Activated CD4-positive, alpha-beta T cell treated with anti-CD3 and anti-CD28 coated beads, Interleukin-2, amount 10 ng/mL, durations not matched to agents 7 days and 5 days (primary cell): ENCODE measurements at places on chromosomes 6 and 20. TPM values are rescaled to one million over a fixed set of nuclear protein-coding genes. Genes with fewer than 3 reads are reported as not detected.

NEDD9 gene
- 47.7 TPM for total RNA-seq

ELOVL5 gene
- total RNA-seq: 124 TPM

TRPC4AP gene
- 49.4 TPM for total RNA-seq

PAK5 gene
- not detected for total RNA-seq

RAET1G gene
- total RNA-seq: not detected

GRCh38 chr20:62685781-62686555 is 22.7 kb upstream of the NTSR1 start:
- peak; percentile 39 for DNase-seq

GRCh38 chr20:58884966-58885365 is 32.5 kb downstream of the GNAS start:
- no peak for DNase-seq

DNA sequence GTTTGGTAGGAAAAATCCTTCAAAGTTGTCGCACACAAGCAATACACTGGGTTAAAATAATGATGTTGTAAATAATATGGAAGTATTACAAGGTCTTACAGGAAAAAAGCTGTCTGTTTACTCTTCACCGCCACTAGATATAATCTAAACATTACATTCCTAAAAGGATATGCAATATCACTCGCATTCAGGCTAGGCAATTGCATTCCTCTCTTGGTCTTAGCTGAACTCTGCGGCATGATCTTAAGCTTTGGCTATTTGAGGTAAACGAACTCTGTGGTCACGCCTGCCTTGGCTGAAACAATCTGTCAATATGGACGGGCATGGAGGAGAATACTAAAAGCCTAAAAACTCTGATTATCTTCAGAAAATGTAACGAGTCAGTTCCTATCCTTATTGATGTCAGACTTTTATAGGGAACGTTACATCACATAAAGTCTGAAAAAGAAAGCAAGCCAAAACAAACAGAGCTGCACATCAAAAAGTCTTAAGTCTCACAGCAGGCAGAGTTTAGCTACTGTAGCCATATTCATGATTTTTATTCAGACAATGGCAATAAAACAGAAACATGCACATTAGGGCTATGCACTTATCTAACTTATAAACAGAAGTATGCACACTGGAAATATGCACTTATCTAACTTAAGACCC is 30.8 kb upstream of the FILIP1 start:
- DNase-seq: no peak

DNA sequence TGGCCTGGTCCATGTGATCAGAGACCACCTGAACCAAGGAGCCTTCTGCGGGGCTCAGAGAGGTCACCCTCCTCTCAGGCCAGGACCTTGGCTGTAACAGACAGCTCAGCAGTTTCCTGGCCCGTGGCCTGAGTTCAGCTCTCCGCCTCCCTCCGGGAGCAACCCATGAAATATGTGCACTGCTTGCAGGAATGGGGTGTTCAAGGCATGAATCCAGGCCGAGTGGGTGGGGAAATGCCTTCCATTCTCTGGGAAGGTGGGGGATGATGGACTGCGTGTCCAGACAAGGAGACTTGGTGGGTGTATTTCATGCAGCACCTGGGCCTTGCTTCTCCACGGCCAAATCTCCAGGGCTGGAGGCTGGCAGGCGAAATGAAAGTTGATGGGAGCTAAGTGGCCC is 46.0 kb downstream of the SIRPA start:
- no peak for DNase-seq

DNA sequence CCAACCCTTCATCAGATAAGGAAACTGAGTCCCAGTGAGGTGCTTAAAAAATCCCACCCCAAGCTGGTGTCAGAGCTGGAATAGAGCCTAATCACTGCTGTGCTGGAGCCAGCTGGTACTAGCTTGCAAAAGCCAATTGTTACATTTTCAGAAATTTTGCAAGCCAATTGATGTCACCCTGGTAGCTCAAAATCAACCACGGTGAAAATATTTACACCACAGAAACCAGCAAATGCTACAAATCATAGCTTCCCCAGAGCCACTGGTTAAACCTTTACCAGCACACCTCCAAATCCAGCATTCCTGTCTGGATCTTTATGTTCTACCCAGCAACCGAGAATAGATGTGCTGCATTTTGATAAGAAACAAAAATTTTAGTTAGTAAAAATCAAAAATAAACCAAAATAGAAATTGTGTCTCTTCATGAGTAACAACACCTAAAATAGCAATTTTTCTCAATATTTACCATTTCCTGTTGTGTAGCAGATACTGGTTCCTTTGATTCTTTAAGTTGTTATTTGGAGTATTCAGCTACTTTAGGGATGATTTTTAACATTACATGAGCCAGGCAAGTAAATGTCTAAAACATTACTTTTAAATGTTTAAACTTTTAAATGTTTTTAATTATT is 7.2 kb upstream of the LCA5 start:
- no peak for DNase-seq

GRCh38 chr6:24719125-24719971 is at the start of gene C6orf62:
TSS of gene C6orf62 (minus strand) at chr6:24719154. CDS start at chr6:24718668, 486 bp downstream.
- DNase-seq: peak; percentile 55

GRCh38 chr6:18632670-18633410 is 245.7 kb downstream of the RNF144B start:
- no peak for DNase-seq

DNA sequence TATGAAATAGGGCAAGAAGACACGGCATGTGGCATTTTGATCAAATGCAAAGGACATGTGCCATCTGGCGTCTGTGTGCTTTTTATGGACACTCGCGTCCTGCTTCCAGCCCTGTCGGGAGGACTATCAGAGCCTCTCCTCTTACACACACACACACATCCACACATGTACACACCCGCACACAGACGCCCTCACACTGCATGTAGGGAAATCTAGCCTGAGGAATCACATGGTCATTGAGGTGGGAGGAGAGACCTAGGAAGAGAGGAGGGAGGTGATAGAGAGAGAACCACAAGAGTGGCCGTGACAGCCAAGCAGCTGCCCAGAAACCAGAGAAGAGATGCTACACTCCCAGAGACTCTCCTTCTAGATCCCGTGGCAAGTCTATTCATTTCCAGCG is 105.9 kb upstream of the CDYL start:
- no peak for DNase-seq

DNA sequence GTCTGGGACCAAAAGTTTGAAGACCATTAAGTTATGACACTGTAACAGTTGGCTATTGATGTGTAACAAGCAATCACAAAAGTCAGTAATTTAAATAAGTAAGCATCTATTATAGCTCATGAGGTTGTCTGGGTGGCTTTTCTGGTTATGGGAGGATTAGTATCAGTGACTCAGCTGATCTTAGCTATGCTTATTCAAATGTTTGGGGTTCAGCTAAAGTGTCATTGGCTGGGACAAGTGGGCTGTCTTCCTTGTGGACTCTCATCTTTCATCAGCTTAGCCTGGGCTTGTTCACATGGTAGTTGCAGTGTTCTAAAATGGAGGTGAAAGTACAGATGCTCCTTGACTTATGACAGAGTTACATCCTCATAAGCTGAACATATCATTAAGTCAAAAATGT is 74.6 kb upstream of the LAMP5 start:
- no peak for DNase-seq

GRCh38 chr20:39264506-39265172 is 302.5 kb downstream of the DHX35 start:
- DNase-seq: peak; percentile 49

DNA sequence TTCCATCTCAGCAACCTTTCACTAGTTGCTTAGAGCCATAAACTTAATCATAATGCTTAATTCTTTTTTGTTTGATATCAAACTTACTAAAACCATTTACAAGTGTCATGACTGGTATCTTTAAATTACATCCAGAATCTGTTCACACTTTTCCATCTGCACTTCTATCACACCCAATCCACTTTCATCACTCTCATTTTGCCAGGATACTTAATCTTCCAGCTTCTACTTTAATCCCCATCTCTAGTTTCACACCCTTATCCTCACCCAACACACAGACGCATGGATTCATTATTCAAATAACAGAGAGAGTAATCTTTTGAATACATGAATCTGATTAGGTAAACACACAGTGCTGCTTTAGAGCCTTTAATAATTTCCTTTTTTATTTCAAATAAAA is 828.4 kb downstream of the HACE1 start:
- no peak for DNase-seq

DNA sequence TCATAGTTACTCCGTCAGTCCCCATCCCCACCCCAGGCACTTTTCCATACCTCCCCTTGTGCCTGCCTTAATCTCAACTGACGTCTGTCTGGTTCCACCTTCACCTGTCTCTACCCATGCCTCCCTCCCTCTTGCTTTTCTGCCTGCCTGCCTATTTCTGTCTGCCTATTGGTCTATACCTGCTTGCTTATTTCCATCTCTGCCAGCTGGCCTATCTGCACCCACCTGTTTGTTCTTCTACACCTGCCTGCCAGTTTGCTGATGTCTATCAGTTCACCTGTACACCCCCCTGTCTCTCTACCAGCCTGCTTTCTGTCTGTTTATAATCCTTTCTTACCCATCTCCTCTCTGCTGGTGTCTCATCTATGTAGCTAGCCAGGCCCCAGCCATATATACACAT is 87.5 kb downstream of the RALGAPA2 start:
- DNase-seq: no peak

- no peak for DNase-seq
Measured at GRCh38 chr6:148629181-148629580, 117.6 kb upstream of the UST start.

- no peak for DNase-seq
Measured at GRCh38 chr6:3663081-3663480, 88.4 kb downstream of the PXDC1 start.

- no peak for DNase-seq
Measured at GRCh38 chr20:61663521-61664425, 401.9 kb downstream of the TAF4 start.

GRCh38 chr20:38937978-38938473 is 11.8 kb downstream of the FAM83D start:
- DNase-seq: no peak
